Aortic smooth muscle cell (primary cell): ENCODE measurements at places on chromosomes 11 and 22. TPM values are rescaled to one million over a fixed set of nuclear protein-coding genes. Genes with fewer than 3 reads are reported as not detected.

Gene SYT9
- total RNA-seq: 0.06 and 0.13 TPM in 2 replicates

Gene GVQW3
- 2.1 and 2.4 TPM in 2 replicates for total RNA-seq

Gene OR56A5
- total RNA-seq: not detected in 2 replicates

Gene CTTN
- total RNA-seq: 502 and 529 TPM in 2 replicates

Gene SLC22A9
- total RNA-seq: not detected in 2 replicates

Gene CCDC87
- 0.26 and 0.44 TPM in 2 replicates for total RNA-seq

Gene SLC1A2
- total RNA-seq: 1.4 and 5.4 TPM in 2 replicates

Gene GRK3
- total RNA-seq: 0.44 and 0.66 TPM in 2 replicates

Gene ABCC8
- not detected in 2 replicates for total RNA-seq

Gene PATZ1
- 9.1 and 9.3 TPM in 2 replicates for total RNA-seq
